Heart right ventricle (tissue), 16 donors: ENCODE measurements at places on chromosomes 5 and 9. TPM values are rescaled to one million over a fixed set of nuclear protein-coding genes. Genes with fewer than 3 reads are reported as not detected.

DNA sequence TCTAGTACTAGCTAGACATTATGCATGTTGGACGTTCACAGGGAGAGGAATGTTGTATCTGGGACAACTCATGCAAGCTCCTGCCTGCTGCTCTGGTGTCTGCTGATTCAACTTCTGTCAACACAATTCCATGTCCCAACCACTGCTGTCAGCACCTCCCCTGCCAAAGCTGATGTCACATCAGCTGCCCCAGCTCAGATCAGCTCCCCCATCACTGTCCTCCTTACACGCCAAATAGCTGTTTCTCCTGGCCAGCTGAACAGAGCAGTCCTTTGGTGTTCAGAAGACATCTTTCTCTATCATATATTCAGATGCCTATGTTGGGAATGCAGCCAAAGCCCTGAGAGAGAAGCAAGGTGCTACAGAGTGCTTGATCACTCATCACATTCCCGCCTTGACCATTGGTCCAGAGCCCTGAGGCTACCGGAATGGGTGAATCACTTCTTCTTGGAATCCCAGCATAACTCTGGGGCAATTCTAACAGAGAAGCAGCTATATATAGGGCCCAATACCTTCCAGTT is 223.3 kb downstream of the SEC61B start:
- peak; percentile 55 for DNase-seq

DNA sequence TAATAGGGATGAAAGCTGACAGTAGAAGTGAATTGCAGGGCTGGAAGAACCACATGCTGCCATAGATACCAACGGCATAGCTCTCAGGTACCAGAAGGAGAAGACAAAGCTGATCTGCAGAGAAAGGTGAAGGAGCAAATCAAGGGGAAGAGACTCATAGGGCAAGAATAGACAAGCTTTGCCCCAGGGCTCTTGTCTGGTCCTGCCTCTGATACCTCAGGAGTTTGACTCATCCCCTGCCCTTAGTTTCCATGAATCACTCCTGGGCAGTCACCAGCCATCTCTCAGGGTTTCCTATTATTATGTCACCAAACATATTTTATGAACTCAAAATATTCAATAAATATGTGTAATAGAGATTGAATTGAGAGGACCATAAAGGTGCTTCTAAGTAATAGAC is 800.9 kb downstream of the DNAH5 start:
- no peak for DNase-seq

DNA sequence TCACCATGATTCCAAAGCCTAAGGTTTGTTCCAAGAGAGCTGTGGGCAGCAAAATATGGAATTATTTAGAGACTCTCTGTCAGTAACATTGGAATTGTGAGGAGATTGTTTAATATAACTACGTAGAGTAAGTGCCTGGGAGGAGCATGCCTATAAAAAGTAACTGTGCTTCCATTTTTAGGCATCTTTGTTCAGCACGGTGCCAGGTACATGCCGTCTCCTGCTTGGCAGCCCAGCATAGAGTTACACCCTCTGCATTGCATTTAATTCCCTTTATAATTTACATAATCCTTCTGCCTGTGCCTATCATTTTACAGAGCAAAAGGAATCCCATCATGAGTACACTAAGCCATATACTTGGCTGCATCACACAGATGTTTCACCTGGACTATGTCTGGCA is 32.1 kb upstream of the ALDH1A1 start:
- DNase-seq: no peak

Gene DIAPH1
- total RNA-seq: 40.4 TPM

- DNase-seq: no peak
Observed at GRCh38 chr9:121662891-121663580, 11.6 kb downstream of the DAB2IP start.

DNA sequence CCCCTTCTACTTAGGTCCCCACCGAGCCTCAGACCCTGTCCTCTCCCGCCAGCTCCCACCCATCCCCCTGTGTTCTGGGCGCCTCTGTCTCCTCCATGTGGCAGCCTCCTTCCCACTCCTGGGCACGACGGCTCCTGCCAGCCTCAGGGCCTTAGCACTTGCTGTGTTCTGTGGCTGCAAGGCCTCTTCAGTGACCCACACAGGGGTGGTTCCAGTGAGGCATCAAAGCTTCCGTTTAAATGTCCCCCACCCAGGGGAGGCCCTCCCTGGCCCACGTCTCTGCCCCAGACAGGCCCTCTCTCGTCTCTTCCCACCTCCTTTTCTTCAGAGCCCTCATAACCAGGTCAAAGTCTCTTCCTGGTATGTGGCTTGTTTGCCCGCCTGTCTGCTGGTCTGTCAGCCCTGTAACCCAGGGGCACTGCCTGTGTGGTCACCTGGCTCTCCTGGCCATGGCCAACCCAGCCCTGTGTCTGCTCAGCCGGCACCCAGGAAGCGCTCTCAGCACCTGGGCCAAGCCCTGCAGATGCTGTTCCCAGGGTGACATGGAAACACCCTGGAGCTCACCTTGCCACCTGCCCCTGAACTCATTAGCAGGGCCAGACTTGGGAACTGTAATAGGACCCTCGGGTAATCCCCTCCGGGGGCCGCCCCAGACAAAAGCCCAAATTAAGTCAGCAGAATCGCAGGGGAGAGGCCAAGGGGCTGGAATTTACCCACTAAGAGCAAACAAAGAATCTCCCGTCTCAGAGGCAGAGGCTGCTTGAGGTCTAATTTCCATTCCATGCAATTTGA is 33.7 kb downstream of the LHX3 start:
- DNase-seq: no peak

GRCh38 chr5:39100301-39100850 is 26.2 kb upstream of the RICTOR start:
- DNase-seq: no peak
